ENCODE measurements at places on chromosomes 7 and 10.

- no peak for DNase-seq
Measured at GRCh38 chr10:125125951-125126735, 34.2 kb downstream of the CTBP2 start.

DNA sequence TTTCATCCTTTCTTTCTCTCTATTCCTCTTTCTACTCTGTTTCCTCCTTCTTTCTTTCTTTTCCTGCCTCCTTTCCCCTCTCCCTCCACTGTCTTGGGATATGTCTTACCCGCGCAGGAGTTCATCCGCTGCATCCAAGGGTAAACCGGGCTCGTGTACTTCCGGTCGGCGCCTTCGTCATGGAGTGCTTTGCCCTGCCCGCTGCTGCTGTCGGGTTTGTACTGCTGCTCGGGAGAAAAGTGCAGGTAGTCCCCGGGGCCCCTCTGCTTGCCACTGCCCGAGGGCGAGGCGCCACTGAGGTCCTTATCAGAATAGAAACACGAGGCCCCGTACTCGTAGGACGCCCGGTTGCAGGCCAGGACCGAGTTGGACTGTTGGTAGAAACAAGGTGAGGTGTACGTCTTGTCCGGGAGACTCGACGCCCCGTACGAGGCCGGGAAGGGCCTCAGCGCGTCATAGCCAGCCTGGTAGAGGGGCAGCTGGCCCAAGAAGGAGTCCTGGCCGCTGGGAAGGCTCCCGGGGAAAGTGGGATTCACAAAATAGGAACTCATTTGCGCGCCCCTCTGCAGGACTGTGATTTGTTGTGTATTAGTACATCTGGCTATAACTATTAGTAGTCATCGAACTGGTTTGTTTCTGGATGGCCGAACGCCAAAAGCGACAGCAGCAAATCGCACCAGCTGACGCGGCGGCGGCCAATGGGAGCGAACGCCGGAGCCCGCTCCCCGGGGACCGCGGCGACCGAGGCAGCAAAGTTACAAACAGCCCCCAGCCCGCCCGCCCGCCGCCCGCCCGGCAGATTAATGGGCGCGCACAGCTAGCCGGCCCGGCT lies at the start of gene HOXA6:
HOXA6 (minus strand) TSS at position 576 of the 832 bp plus-strand sequence; CDS start at position 551, 25 bp downstream.
- no peak for DNase-seq

DNA sequence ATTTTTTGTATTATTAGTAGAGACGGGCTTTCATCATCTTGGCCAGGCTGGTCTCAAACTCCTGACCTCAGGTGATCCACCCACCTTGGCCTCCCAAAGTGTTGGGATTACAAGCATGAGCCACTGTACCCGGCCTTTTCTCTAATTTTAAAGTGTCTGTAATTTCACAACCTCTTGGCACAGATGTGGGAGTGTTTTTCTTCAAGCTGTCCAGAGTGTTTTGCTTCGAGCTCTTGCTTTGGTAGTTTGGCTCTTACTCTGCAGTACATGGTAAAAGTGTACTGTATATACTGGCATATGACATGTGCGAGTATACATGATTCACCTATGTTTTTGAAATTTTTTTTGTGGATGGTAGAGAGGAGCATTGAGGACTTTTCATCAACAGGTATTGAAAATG lies 9.8 kb downstream of the SRGN start:
- no peak for DNase-seq

- peak; percentile 53 for DNase-seq
Measured at GRCh38 chr7:47253650-47254080, 328.2 kb downstream of the TNS3 start.

- DNase-seq, result no peak
Measured at GRCh38 chr10:129021594-129022304, 445.3 kb upstream of the MGMT start.

GRCh38 chr10:60041489-60042133 lies 135.3 kb upstream of the CCDC6 start:
- DNase-seq, result no peak

- DNase-seq, result no peak
Measured at GRCh38 chr7:50658696-50659095, 93.5 kb upstream of the DDC start.

DNA sequence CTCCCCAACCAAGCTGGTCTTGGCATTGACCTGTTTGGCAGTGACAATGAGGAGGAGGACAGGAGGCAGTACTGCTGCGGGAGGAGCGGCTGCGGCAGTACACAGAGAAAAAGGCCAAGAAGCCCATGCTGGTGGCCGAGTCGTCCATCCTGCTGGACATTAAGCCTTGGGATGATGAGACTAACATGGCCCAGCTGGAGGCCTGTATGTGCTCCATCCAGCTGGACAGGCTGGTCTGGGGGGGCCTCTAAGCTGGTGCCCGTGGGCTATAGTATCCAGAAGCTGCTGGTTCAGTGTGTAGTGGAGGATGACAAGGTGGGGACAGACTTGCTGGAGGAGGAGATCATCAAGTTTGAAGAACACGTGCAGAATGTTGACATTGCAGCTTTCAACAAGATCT lies 39.1 kb upstream of the ZNF273 start:
- DNase-seq, result no peak

- no peak for DNase-seq
Measured at GRCh38 chr7:116356979-116357378, 142.6 kb upstream of the CAV2 start.

DNA sequence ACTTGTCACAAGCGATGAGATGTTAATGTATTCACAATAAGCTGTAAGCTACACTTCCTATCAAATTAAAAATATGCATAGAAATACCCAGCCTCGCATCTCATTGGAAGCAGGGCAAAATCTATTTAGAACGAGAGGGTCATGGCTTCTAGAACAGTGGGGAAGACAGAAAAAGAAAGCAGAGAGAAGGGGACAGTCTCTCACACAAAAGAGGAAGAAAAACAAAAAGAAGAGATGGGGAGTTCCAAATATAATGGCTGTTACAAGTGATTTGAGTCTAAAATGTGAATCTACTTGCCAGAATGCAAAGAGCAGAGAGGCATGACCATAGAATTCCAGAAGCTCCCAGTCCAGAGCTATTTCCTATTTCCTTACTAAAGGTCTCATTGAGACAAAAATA lies 13.8 kb downstream of the LRRN3 start:
- no peak for DNase-seq
